Motor neuron (in vitro differentiated cells): ENCODE measurements at places on chromosomes 1 and 21. TPM values are rescaled to one million over a fixed set of nuclear protein-coding genes. Genes with fewer than 3 reads are reported as not detected.

DNA sequence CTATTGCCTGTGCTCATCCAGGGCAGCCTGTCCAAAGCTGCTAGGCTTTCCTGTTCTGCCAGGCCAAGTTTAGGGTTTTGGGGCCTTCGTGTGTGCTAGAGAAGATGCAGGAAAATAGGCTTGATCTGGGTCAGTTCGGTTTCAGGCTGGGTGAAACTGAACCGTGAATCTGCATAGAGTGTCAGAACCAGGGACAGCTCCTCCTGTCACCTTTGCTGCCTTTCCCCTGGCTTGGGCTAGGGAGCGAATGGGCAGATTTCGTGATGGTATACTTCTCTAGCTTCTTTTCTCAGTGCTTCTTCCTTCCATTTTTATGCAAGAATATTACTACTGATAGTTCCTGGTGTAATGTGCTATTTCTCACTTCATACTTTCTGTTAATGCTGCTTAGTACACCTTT lies 6.0 kb upstream of the AGO1 start:
- no peak for ATAC-seq

GRCh38 chr1:218558271-218558810 lies 213.2 kb downstream of the TGFB2 start:
- no peak for ATAC-seq

GRCh38 chr1:226786550-226786949 lies 47.5 kb upstream of the ITPKB start:
- no peak for ATAC-seq

DNA sequence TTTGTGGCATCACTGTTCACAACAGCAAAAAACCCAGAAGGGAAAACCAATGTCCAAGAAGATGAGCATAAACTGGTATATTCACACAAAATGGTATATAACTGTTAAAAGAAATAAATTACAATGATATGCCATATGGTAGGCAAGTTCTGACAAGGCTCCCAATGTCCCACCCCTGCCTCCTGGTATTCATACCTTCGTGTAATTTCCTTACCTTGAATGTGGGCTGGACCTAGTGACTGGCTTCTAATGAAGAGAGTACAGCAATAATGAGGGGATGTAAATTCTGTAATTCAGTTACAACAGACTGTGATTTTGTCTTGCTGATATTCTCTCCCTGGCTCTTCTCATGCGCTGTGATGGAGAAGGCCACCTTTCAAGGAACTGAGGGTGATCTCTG lies 9.3 kb downstream of the ANKRD45 start:
- no peak for ATAC-seq

DNA sequence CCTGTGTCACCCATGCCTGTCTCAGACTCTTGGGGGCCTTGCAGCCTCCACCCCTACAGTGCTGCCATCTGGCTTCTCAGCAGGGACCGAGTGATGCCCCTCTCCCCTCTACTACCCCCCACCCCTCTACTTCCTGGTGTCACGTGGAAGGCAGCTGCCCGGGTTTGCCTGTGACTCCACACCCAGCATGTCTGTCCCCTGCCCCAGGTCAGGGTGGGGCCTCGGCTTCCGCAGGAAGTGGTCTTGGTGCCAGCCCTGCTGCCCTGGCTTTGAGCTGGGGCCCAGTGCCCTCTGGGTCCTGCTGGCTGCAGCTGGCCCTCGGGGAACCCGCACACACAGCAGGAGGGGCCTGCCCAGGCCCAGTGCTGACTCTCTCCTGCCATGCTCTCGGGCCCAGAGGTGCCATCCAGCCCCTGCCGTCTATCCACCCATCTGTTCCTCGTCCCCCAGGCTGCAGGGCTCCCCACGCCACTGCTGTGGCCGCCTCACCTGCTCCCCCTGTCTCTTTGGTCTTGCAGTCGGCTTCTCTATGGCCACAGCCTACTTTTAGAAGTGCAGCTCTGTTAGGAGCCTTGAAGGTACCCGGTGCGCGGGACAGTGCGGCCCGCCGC lies 24.0 kb downstream of the PLCH2 start:
- ATAC-seq, result no peak

Gene SYNC
- 0.52 and 1.6 TPM in 2 replicates for total RNA-seq

Gene LYPLAL1
- total RNA-seq, result 38.8 and 41.5 TPM in 2 replicates

Gene HFM1
- total RNA-seq, result 22.7 and 25.7 TPM in 2 replicates

Gene BNIPL
- 0.43 and 0.74 TPM in 2 replicates for total RNA-seq

DNA sequence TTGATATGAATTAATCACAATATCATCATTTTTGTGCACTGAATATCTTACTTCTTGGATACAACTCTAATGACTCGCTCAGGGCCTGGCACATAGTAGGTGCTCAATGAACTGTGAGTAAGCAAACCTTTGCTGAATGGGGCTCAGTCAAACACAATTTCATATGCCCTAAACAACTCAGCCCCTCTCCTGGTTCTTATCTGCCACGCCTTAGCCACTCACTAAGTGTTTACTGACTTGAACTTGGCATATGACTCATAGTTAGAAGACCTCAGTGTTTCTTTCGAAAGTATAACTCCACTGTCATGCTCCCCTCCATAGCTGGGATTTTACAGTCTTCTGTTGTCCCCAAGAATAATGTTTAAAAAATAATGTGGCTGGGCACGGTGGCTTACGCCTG lies 4.8 kb upstream of the IFNLR1 start:
- ATAC-seq, result no peak

DNA sequence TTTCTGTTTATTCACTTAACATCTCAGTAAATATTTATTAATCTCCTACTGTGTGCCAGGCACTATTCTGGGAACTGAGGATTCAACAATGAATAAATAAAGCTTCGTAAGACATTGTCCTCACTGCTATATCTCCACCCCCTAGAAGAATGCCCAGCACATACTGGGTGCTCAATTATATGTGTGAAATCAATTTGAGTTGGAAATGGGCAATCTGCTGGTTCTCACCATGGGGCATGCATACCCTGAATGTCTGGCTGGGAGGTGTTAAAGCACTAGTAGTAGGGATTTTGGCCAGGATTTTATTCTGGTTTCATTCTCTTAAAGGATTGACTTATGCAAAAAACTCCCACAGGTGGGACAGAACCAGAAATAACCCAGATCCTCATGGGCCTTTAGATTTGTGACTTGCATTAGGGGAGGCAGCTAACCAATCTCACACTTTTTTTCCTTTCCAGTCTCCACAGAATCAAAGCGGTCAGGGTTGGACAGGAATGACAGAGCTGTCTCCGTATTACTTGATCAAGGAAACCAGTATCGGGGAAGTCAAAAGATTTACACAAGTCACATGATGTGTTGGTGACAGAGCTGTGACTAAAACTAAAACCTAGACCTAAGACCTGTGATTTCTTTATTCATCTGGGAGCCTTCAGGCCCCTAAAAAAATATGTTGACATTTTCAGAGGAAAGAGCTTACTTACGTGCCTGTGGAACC lies 12.8 kb downstream of the GFI1 start:
- no peak for ATAC-seq

DNA sequence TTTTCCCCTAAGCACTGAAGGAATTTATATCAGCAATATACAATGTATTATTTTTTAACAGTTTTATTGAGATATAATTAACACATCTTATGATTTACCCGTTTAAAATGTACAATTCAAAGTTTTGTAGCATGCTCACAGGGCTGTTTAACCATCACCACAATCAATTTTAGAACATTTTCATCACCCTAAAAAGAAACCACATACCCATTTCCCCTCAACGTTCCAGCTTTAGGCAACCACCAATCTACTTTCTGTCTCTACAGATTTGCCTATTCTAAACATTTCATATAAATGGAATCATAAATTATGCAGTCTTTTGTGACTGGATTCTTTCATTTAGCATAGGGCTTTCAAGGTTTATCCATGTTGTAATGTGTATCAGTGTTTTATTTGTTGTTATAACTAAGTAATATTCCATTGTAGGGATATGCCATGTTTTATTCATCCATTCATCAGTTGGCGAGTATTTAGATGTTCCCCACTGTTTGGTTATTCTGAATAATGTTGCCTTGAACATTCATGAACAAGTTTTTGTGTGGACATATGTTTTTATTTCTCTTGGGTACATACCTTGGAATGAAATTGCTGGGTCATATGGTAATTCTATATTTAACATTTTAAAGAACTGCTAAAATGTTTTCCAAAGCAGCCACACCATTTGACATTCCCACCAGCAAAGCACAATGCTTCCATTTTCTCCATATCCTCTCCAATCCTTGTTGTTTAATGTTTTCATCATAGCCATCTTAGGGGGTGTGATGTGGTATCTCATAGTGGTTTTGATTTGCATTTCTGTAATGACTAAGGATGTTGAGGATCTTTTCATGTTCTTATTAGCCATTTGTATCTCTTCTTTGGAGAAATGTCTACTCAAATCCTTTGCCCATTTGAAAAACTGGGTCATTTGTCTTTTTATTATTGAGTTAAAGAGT lies 188.5 kb downstream of the TM2D1 start:
- ATAC-seq, result no peak

- ATAC-seq, result no peak
Measured at GRCh38 chr21:41739011-41739410, 27.8 kb downstream of the RIPK4 start.

- peak; percentile 47 for ATAC-seq
Measured at GRCh38 chr1:220487297-220487820, 40.6 kb upstream of the MARK1 start.

GRCh38 chr1:114008480-114008941 lies 29.2 kb downstream of the OLFML3 start:
- peak; percentile 74 for ATAC-seq

Gene HEYL
- total RNA-seq, result 0.50 and 1.1 TPM in 2 replicates

Gene FBXO42
- 22.9 and 27.6 TPM in 2 replicates for total RNA-seq

Gene CLEC20A
- 1.8 and 2.9 TPM in 2 replicates for total RNA-seq

- ATAC-seq, result no peak
Measured at GRCh38 chr1:211485480-211485857, 6.5 kb downstream of the RD3 start.

- peak; percentile 98 for ATAC-seq
Measured at GRCh38 chr21:15289896-15290841, 225.4 kb upstream of the NRIP1 start.

GRCh38 chr1:184822267-184822666 lies 67.6 kb upstream of the EDEM3 start:
- ATAC-seq, result no peak

DNA sequence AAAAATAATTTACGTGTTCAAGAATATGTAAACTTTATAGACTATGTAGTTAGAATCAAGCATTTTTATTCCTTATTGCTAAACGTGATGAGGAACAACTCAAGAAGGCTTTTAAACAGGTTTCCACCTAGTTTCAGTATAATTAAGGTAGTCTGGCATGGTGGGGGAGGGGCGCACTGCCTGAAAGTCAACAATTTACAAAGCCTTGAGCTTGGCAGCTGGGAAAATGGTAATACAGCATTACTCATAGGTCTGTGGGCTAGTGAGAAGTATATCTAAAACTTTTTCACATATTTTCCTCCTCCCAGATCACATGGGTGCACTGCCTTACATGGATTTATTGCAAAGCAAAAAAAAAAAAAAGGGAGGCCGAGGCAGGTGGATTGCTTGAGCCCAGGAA lies 75.2 kb downstream of the EVI5 start:
- no peak for ATAC-seq

GRCh38 chr1:179090522-179090921 lies 8.7 kb downstream of the TOR3A start:
- peak; percentile 5 for ATAC-seq

DNA sequence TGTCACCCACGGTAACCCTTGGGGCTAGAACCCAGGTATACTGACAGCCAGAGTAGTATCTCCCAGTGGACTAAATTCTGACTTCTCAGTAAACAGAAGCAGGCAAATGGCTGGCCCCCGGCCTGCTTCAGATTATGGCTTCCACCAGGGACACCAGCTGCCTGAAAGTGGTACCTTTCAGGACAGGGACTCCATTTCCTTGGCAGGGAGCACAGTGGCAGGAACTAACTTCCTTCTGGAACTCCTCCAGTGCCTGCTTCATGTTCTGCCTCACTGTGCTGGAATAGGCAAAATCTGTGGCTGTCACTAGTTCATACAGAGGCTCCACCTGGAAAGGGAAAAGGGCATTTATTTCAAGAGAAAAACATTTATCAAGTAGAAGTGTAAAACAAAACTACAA lies 32.7 kb downstream of the C8B start:
- ATAC-seq, result no peak

Gene TMPRSS15
- total RNA-seq, result 0.67 and 1.00 TPM in 2 replicates

Gene FCER1A
- not detected in 2 replicates for total RNA-seq

DNA sequence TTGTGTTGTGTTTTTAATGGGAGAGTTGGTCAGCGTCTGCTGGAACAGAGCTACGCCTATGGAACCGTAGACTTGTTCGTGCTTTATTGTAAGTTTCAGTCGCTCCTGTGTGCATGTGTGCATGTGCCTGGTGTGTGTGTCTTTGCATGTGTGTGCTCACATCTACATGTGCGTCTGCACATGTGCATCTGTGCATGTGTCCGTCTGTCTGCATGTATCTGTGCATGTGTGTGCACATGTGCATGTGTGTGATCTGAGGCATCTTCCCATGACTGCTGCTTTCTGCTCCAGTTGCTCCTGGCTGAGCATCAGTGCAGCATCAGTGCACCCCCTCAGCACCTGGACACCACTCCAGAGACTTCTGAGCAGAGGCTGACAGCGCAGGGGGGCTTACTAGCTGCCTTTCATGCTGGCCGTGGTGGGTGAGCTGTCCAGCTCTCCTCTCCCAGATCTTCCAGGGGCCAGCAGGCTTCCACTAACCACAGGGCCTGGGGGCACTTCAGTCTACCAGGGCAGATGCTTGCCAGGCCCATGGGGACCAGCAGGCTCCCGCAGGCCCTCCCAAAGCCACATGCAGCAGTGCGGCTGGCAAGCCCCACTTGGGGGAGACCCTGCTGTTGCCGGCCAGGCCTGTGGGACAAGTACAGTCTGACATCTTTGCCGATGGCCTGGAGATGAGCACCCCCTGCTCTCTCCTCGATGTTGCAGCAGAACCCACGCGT lies 47.8 kb upstream of the PCBP3 start:
- no peak for ATAC-seq

GRCh38 chr1:45018599-45019230 lies 6.7 kb downstream of the UROD start:
- no peak for ATAC-seq

Gene TACSTD2
- not detected in 2 replicates for total RNA-seq

Gene TAS1R3
- total RNA-seq, result 1.2 and 1.5 TPM in 2 replicates

- peak; percentile 67 for ATAC-seq
Measured at GRCh38 chr1:10045480-10046355, 13.0 kb downstream of the UBE4B start.

Gene CDK18
- total RNA-seq, result 6.8 and 10.3 TPM in 2 replicates

Gene DFFA
- 77.9 and 79.4 TPM in 2 replicates for total RNA-seq

- ATAC-seq, result no peak
Measured at GRCh38 chr1:119012383-119012782, 24.2 kb upstream of the TBX15 start.

- no peak for ATAC-seq
Measured at GRCh38 chr1:42933610-42934491, 24.8 kb downstream of the SLC2A1 start.

GRCh38 chr1:245948786-245949185 lies 558.3 kb downstream of the SMYD3 start:
- no peak for ATAC-seq

GRCh38 chr1:219124163-219124562 lies 49.5 kb upstream of the LYPLAL1 start:
- ATAC-seq, result no peak

GRCh38 chr1:205324781-205325180 lies 3.2 kb upstream of the NUAK2 start:
- no peak for ATAC-seq

Gene VANGL2
- 0.46 and 0.48 TPM in 2 replicates for total RNA-seq

Gene FCRL6
- 0.68 and 1.0 TPM in 2 replicates for total RNA-seq

GRCh38 chr21:45109831-45110492 lies 35.6 kb downstream of the ADARB1 start:
- no peak for ATAC-seq

GRCh38 chr21:32163386-32163785 lies 115.5 kb downstream of the MIS18A start:
- ATAC-seq, result no peak

Gene CCDC30
- 12.4 and 16.2 TPM in 2 replicates for total RNA-seq

Gene ACTN2
- total RNA-seq, result 0.35 and 0.86 TPM in 2 replicates

- no peak for ATAC-seq
Measured at GRCh38 chr1:17834561-17835100, 79.5 kb downstream of the ACTL8 start.

GRCh38 chr1:153348511-153349362 lies at the start of gene PGLYRP4:
TSS of gene PGLYRP4 (minus strand) at chr1:153348841. CDS start at chr1:153347932, 909 bp downstream.
- ATAC-seq, result peak; percentile 23
